ENCODE measurements at places on chromosomes 6 and 20.

- DNase-seq = no peak
Measured at GRCh38 chr6:39962831-39963230, 28.6 kb upstream of the MOCS1 start.

GRCh38 chr20:31494131-31494530 is 19.0 kb downstream of the REM1 start:
- no peak for DNase-seq

DNA sequence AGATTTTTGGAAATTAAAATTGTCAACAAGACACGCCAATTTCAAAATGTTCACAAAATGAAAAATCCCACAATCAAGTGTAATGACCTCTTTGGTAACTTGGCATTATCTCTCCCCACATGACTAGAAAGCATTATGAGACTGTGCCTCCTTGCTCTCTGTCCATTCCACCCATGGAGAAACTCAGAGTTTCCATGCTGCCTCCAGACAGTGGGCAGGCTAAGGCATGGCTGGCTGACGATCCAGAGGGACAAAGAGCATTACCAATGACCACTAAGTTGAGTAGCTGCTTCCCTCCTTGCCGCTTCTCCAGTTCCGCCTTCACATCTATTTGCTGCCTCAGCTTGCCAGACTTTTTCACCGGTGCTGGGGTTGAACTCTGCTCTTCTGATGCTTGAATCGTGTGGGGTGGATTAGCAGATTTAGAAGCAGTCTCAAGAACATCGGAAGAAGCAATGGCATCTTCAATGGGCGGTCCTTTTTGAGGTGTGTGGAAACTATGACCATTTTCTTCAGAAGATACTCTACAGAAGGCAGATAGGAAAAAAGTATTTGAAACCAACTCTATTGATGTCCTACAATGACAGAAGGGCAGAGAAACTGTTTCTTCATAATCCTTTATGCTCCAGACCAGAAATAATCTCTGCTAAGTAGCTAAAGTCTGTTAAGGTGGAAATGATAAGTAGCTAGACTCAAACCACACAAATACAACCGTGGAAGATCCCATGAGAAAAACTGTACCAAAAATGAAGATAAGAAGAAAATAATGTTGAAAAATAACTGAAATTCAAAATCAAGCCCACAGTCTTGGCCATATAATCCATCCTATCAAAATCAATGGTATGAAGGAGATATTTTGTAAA is 47.5 kb upstream of the ALDH8A1 start:
- no peak for DNase-seq

GRCh38 chr20:57619051-57619831 is 985 bp downstream of the ZBP1 start:
- peak; percentile 58 for DNase-seq

DNA sequence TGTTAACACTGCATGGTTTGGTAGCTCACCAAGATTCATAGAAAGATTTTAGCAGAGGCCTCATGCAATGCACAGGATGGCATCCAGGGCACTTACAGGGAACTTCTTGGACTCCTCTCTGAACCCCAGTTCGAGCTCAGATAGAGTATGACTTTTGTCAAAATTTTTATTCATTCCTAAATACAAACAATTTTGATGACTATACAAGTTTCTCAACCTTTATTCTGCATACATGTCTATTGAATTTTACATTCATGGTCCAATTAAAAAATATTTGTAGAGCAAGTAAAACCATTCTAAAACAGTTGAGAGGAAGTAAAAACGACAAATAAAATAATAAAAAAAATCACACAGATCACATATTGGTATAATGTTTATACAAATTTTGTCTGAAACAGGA is 219.0 kb upstream of the MAN1A1 start:
- no peak for DNase-seq

Data from Daoy (cell line).